ENCODE measurements at places on chromosomes 12 and 14.

DNA sequence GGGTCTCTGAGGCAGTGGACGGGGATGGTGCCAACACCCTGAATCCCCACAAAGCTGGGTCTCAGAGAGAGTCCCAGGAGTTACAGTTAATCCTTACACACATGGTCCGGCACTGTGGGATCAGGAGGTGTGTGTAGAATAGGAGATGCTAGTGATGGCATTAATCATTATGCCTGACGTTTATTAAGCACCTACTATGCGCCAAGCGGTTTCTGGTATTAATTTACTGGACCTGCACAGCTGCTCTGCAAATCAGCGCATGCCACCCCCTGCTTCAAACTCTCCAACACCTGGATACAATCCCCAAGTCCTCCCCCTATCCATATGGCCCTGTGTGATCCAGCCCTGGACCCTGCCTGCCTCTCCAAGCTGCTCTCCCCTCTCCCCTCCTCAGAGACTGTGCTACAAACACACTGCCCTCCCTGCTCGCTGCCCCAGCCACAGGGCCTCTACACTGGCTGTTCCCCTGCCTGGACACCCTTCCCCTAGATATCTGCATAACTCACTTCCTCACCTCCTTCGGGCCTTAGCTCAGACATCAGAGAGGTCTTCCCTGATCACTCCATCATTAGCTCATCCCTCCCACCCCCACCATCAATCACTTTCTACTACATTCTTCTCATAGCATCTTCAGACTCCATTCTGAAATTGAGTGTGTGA is 86.0 kb downstream of the RFLNA start:
- no peak for DNase-seq

- DNase-seq = no peak
These were observed 1.7 kb downstream of the NCOR2 start for GRCh38 chr12:124565656-124566160.

GRCh38 chr14:54471641-54472040 is 17.1 kb downstream of the GMFB start:
- DNase-seq = no peak

DNA sequence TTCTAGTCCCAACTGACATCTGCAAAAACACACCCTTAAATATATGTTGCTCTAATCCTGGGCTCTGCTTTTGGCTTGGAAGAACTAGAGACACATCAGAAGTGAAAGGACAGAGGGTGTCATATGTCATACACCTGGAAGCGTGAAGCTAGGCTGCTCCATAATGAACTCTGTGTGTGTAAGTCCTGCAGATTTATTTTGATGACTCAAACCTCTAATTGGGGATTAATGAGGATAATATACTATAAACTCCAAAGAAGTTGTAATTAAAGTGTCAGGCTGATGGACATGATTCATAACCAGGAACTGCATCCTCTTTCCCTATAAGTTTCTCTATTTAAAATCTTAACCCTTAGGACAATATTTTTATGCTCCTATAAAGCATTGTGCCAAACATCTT is 4.4 kb upstream of the KCNK10 start:
- no peak for DNase-seq

DNA sequence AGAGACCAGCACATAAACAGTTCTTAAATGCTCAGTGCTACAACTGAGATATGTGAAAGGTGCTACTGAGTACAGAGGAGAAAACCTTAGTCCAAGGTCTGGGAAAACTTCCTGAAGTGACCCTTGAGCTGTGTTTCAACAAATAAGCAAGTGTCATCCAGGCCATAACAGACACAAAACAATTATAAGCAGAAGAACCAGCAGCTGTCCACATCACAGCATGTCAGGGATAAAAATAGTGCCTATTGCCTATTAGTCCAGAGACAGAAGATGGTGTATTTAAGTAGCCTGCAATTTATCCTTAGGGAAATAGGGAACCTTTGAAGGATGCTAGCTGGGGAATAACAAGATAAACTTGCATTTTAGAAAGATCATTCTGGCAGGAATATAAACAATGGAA is 237.8 kb downstream of the SPTSSA start:
- DNase-seq = no peak

DNA sequence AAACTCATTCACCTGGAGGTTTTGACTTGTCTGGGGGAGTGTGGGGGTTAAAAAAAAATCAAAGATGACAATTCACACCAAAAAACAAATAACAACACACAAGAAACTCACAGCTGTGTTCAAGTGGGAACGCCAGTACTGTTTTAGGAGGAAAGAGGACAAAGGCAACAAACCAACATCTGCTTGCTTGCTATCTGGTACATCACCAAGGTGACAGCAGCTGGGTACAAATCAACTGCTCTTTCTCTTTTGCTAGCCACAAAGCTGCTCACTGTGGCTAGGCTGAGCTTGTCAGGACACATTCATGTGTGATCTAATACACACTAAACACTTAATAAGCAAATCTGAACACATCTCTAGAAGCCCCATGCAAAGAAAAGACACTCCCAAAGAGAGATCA is 128.0 kb upstream of the RAP1B start:
- no peak for DNase-seq

DNA sequence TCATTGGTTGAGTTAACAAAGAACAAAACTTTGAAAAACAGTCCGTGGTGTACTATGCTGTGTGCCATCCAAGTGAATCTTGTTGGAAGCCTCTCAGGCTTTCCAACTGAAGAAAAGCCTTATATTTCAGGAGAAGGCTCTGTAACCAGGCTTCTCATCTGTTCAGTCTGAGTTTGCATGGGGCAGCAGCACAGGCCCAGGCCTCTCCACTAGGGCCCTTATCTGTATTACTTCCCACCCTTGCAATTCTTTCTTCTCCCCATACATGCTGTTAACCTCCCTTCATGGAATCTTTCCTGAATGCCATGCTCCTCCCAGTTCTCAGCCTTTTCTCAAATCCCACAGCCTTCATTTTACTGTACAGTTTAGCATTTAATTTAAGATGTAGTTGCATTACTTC is 28.3 kb downstream of the FRMD6 start:
- no peak for DNase-seq
